Activated CD8-positive, alpha-beta memory T cell treated with anti-CD3 and anti-CD28 coated beads for 48 hours (primary cell): ENCODE measurements at places on chromosomes 2 and 18.

DNA sequence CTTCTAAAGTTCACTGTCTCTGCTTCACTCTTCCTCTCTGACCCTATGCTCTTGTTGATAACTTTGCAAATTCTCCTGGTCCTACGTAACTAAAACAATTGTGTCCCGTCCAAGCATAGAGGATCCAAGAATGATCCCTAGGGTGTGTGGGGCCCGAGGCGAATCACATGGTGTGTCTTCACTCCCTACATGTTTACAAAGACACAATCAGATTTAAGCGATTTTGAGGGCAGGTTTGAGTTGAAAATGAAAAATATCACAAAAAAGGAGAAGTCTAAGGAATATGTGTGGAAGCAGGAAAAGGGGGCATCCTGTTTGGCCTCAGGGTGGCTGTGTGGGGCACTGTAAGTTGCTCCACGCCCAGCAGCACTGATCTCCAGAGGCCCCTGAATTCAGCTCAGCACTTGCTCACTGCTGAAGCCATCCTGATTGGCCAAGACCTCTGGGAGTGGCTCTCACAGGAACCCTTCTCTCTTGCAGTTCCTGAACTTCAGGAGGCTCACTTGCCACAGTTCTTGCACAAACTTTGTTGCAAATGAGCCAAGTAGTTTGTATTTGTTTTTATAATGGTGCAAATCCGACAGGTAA lies 363.6 kb downstream of the ZNF521 start:
- no peak for DNase-seq

- DNase-seq: no peak
Measured at GRCh38 chr2:231781798-231782726, 980 bp upstream of the PDE6D start.

DNA sequence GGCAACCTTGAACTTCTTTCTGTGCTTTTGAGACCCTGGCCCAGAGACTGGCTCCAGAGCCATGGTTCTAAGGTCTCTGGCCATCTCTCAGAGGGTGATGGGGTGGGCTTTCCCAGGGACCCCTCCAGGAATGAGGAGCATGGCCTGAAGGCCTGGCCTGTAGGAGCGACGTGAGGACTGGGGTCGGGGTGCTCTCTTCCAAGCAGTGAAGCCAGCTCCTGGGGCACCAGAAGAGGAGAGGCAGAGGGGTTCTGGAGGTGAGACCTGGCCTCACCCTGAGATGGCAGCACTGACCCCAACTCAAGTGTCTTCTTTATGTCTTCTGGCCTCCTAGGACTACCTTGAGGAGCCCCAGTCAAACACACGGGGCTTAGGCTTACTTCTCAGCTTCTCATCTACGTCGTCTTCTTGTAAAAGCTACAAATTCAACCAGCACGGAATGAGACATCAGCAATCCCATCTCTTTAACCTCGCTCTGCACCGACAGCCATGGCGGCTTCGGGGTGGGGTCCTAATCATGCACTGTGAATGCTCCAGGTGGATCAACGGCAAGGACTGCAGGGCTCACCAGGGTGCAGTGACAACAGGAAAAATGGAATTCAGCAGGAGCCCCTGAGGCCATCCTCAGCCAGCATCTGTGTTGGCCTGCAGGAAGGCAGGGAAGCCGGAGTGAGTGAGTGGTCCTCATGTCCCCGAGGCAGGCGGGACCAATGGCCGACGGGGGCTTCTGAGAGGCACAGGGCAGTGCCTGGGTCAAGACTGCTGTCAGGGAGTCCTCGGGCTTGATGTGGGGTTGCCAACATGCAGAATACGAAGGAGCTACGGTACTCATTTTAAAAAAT lies 214.1 kb downstream of the HDAC4 start:
- DNase-seq: no peak

DNA sequence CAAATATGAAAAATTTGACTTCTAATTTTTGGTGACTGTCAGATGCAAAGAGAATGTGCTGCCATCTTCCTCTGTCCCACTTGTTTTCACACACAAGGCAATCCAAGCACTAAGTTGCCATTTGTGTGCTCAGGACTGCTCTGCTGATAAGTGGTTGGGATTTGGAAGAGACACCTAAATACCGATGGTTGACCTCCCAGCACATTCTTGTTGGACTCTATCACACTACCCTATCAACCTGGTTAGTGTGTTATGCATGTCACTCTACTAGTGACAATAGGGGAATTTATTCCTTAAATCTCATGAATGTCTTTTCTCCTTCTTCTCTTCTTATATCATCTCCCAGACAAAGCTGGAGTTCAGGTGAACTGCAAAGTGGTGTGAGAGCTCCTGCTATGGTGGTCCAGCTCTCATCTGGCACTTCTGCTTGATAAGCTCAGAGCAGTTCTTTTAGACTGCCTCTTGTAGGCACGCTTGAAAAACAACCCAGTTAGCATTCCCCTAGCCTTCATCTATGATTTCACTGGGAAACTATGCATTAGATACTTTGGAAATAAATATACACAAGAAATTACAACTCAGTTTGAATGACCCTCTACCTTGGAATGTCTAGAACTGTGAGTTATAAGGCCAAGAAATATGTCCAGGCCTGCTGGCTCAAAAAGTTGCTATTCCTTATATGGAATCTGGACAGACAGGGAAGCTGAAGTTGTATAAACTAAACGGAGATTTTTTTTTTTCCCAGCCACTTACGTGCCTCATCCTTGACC lies 404.8 kb downstream of the MEIS1 start:
- DNase-seq: no peak

DNA sequence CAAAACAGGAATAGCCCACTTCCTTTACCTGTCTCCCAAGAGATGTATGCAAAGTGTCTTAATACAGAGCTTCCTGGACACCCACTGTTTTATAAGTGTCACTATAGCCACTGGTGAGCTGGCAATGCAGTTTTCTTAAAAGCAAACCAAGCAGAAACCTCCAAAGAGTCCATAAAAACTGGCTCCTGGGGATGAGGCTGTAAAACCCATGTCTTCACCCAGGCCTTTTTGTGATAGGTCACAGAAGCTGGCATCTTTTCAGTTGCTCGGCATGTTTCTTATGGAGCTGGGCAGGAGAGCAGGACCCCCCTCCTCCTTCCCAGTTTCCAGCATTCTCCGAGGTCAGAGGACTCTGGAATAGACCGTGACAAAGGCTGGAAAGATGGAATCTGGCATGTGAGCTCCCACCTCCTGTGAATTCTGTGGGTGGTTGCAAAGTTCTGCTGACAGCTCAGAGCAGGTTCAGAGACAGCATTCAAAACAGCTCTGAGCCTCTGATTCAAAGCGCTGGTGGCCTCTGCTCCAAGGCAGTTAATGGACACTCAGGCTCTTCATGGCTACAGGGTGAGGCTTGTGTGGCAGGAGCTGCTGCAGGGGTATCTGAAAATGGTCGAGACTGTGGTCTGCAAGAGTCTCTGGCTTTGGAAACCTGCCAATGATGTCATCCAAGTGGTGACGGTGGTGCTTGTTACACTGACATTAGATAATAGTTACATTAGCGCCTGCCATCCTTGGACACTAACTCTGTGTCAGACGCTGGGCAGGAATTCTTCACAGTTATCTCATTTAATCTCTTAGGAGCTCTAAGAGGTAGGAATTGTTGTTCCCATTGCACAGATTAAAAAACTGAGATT lies 283.4 kb downstream of the CLIP4 start:
- no peak for DNase-seq

- no peak for DNase-seq
Measured at GRCh38 chr18:10789180-10789579, 263.4 kb downstream of the NAPG start.

GRCh38 chr18:54926593-54927325 lies 32.5 kb downstream of the CCDC68 start:
- DNase-seq: no peak

DNA sequence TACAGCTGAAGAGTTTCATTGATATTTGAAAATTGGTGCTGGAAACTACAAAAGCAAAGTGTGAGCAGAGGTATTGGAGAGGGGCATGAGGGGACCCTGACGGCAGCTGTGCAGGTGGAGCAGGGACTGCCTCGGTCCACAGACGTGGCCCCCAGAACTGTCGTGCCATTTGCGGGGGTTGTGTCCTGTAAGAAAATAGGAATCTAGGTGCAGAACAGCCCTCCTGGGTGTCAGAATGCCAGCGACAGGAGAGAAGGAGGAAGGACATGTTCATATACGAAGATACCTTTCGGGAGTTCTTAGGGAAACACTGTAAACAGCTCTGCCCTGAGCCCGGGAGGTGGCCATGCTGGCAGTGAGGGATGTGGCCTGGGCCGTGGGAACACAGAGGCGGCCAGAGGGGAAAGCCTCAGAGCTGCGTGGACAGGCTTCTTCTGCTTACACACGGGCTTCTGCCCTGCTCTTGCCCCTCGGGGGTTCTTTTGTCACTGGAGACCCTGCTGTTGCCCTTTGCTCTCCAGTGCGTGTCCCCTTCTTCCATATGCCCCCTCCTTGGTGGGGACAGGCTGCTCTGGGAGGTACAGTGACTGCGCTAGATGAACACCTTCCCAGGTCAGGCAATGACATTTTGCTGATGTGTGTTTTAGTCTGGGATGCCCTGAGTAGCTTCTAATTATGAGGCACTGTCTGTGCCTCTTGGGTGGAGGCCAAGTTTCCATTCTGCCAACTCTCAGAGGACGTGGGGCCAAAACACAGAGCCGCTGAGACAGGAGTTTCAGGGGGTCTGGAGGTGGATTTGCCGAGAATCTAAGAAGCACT lies 81.9 kb upstream of the TXNDC2 start:
- DNase-seq: no peak

GRCh38 chr2:233544200-233544610 lies 22.4 kb downstream of the USP40 start:
- DNase-seq: no peak

DNA sequence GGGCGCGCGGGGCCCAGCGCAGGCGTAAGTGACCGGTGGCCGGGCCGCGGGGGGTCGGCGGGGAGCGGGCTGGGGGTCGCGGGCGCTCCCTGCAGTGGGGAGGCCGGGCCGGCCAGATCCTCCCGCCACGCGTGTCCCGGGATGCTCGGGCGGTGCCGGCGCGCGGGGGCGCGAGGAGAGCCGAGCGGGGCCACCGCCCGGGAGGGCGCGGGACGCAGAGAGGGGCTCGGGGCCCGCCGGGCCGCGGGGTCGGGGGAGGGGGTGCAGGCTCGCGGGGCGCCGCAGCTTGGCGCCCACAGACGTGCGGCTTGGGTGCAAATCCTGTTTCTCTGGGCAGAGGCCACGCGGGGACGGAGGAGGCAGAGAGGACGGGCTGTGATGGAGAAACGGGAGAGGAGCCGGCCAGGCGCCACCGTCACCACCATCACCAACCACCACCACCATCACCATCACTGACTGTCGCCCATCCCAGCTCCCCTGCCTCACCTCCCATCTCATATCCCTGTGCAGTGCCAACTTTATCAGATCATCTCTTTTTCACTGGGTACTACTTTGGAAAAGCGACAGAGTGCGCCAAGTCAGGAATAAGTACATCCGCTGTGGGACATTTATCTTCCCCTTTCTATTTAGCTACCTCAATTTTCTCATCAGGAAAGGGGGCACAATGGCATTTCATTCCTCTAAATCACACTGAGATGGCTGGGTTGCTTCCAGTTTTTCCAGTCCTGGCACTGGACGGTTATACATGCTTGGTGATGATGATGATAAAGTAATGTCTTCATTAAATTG lies 97.2 kb upstream of the GPR45 start:
- no peak for DNase-seq

DNA sequence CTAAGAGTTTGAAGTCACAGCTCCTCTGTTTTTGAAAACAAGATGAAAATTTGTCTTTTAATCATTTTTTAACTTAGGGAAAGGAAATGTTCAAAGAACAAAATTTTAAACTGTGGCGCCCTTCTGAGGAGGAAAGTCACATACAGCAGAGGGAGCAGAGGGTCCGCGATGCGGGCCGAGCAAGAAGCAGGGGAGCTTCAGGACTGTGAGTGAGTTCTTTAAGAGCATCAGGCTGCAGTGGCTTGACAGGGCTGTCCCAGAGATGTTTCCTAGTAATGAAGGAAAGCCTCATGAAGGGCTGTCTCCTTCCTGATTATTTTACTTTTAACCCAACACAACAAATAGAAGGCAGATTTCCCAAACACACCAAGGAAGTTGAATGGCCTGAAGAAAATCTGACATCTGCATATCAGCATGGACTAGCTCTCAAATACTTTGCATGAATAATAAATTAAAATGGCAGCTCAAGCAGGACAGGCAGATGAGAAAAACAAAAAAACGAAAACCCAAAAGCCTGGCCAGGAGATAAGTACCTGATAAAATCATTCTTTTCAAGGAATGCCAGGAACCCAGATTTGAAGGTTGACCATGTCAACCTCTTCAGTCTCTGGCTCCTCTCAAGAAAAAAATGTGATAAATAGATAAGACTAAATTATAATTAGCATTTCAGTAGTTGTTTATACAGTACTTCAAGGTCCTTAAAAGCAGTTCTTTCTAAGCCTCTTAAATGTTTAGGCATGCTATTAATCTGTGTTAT lies 60.8 kb downstream of the SLC40A1 start:
- DNase-seq: no peak

DNA sequence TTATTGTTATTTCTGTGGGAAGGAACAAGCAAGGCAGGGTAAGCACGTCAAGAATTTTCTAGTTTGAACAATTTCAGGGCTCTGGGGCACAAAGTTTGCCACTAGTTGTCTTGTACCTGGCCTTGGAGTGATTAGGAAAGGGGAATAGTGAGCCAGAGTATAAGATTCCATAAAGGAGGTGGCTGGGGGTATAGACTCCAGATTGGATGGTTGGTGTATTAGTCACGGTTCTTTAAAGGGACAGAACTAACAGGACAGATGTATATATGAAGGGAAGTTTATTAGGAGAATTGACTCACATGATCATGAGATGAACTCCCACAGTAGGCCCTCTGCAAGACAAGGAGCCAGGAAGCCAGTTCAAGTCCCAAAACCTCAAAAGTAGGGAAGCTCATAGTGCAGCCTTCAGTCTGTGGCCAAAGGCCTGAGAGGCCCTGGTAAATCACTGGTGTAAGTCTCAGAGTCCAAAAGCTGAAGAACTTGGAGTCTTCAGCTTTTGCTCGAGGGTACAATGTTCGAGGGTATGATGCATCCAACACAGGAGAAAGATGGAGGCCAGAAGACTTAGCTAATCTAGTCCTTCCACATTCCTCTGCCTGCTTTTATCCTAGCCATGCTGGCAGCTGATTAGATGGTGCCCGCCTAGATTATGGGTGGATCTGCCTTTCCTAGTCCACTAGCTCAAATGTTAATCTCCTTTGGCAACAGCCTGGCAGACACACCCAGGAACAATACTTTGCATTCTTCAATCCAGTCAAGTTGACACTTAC lies 31.5 kb upstream of the PTPRM start:
- DNase-seq: no peak

DNA sequence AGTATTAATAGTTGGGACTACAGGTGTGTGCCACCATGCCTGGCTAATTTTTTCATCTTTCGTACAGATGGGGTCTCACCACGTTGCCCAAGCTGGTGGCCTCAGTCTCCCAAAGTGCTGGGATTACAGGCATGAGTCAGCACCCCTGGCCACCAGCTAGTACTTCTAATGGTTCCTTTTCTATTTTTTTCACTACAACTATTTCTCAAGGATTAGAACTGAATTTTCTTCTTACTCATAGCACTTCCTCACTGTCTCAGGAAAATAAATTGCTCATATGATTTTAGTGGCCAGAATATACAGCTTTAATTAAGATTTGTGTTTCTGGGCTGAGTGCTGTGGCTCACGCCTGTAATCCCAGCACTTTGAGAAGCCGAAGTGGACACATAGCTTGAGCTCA lies 43.2 kb upstream of the SOS1 start:
- DNase-seq: no peak
